ENCODE measurements at places on chromosomes 12 and 14. TPM values are rescaled to one million over a fixed set of nuclear protein-coding genes. Genes with fewer than 3 reads are reported as not detected.

KRT78 gene
- total RNA-seq, result not detected

DNA sequence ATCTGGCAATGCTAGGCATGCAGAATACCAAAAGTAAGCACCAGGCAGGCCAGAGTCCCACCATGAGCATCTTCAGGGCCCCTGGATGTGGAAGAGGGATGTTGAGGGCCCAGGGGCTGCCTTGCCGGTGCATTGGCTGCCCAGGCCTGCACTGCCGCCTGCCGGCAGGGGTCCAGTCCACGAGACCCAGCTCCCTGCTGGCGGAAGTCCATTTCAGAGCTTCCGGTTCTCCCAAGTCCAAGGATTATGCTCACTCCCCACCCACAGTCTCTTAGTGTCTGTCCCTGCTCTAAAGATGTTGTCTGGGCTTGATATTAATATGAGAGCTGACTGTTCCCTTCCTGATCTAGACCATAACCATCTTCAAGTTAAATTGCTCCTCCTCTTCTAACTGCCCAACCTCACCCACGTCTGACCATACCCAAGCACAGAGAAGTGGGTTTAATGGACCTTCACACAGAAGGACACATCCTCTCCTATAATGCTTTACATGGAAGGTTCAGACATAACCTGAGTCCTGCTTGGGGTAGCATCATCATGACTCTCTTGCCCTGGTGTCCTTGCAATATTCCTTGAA, 117.4 kb downstream of the DAD1 start:
- DNase-seq, result peak; percentile 53

DNA sequence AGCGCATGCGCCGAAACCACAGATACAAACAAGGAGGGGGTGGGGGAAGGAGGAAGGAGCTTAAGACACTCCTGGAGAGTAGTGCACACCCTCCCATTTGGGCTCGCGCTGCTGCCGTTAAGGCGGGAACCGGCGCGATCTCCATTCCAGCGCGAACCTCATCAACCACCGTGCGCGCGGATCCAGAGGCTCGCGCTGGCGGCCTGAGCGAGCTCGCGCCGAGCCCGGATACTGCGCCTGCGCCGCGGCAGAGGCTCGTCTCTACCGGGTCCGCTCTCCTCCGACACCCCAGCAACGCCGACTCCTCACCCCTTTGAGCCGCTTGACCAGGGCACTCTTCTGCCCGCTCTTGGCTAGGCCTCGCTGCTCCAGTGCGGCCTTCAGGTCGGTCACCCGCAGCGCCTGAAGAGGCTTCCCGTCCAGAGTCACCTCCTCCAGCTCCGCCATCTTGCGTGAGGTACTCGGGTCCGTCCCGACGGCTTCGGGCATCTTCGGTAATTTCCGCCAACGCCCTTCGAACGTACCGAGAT, at the start of gene ACIN1:
TSS of gene ACIN1 (minus strand) at position 471 of the 530 bp plus-strand sequence. CDS start at position 447, 24 bp downstream.
- peak; percentile 85 for DNase-seq

DNA sequence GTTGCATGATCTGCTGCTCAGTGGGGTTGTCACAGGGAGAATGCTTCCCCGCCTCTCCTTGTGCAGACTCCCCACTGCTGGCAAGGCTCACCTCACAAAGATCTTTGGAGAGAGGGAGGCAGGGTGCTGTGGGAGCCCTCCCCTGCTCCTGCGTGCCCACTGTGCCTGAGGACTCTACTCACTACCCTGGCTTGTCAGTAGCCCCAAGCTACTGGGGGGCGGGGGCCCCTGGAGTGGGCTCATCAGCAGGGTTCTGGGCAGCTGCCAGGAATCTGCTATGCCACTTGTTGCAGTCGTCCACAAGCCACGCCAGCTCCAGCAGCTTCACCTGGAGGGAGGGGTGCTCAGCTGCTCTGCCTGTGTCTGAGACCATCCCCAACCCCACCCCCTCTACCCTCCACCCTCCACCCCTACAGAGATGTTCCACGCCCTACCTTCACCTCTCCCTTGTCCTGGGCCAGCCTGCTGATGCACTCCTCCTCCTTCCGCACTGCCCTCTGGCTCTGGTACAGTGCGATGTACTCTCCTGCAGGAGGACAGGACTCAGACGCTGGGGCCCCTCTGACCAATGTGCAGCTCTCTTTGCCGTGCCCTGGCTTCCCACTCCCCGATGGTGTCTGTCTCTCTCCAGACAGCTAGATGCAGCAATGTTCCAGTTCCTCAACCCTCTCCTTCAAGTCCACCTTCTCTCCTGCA, 14.2 kb upstream of the BLTP3B start:
- DNase-seq, result no peak

GRCh38 chr12:15982471-15982870, 71.3 kb downstream of the DERA start:
- DNase-seq, result no peak

All from colonic mucosa (tissue), 4 donors.